Activated T-helper 17 cell treated with anti-CD3 and anti-CD28 coated beads, Interleukin-2, amount 50 U/mL, for 72 hours (primary cell): ENCODE measurements at places on chromosomes 6 and 20.
A peak's percentile ranks its signal among the peaks of the same experiment; 100 is the strongest.

DNA sequence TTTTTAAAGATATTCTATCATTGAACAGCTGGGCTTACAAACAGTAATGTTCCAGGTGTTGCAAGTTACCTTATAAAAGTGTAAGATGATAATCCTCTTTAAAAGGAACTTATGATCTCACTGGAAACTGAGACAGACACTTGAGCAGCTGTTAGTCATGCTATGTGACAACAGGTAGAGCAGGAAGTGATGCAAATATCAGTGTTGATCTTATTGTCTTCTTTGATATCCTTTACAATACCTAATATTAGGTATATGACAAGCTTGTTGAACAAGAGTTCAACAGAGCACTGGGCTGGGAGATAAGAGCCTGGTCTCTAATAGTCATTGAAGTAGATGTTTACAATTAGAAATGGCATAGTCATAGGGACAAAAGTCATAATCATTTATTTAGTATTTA, 150.0 kb downstream of the UBE3D start:
- no peak for ATAC-seq

DNA sequence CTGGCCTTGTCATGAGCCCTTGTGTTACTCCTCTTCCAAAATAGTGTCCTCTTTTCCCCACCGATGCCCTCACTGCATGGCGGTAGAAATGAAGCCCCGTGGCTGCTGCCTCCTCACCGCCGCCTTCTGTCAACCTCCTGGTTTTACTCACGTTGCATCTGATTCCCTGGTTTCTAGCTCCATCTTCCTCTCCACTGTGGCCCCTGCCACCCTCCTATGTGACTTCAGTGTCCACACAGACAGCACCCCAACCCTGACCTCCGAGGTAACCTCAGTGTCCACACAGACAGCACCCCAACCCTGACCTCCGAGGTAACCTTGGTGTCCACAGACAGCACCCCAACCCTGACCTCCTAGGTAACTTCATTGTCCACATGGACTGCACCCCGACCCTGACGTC, 122.8 kb upstream of the THBS2 start:
- ATAC-seq = no peak

- ATAC-seq = no peak
These were observed 90.5 kb upstream of the MBOAT1 start for GRCh38 chr6:20302702-20303251.

GRCh38 chr6:53020005-53020744, 25.1 kb upstream of the GSTA4 start:
- ATAC-seq = no peak

- ATAC-seq = no peak
These were observed 92.1 kb downstream of the RNF217 start for GRCh38 chr6:125054331-125054730.

- ATAC-seq = no peak
These were observed 180.6 kb upstream of the TAB2 start for GRCh38 chr6:149136913-149137286.

- peak; percentile 35 for ATAC-seq
These were observed 112.3 kb downstream of the CBLN4 start for GRCh38 chr20:55893031-55893430.

GRCh38 chr6:87918461-87918941, 129.1 kb upstream of the SPACA1 start:
- no peak for ATAC-seq

GRCh38 chr6:166908811-166909210, 47.5 kb downstream of the RNASET2 start:
- ATAC-seq = no peak

DNA sequence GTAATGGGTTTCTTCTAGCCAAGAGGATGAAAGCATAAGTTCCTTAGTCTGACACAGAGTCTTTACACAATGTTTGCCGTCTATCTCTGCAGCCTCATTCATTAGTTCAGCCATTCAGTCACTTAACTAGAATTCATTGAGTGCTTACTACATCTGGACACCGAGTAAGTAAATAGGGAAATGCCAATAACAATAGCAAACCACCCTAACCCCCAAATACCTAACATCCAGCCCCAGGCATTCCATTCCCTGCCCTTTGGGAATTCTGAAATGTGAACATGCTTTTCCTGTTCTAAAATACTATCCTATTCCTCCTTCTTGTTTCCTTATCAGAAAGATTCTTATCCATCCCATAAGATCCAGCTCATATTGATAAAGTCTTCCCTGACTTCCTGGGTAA, 277.6 kb upstream of the RNF217 start:
- no peak for ATAC-seq

GRCh38 chr20:40506537-40506939, 182.5 kb downstream of the MAFB start:
- peak; percentile 12 for ATAC-seq

DNA sequence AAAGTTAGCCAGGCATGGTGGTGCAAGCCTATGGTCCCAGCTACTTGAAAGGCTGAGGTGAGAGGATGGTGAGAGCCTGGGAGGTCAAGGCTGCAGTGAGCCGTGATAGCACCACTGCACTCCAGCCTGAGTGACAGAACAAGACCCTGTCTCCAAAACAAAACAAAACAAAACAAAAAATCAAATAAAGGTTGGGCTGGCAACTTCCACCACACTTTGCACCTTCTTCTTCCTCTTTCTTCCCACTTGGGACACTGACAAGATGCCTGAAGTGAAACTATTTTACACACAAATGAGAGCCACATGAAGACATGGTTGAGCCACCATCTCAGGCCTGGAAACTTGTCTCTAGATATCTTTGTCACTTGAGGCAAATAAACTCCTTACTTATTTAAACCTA, 53.8 kb upstream of the CCDC28A start:
- ATAC-seq = no peak

DNA sequence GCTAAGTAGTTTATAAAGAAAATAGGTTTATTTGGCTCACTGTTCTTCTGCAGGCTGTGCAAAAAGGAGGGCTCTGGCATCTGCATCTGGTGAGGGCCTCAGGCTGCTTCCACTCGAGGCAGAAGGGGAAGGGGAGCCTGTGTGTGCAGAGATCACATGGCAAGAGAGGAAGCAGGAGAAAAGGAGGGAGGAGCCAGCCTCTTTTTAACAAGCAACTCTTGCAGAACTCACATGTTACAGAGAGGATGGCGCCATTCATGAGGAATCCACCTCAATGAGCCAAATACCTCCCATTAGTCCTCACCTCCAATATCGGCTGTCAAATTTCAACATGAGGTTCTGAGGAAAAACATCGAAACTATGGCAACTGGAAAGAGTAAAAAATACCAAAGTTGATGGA, 666.6 kb upstream of the SLC35B3 start:
- ATAC-seq = no peak

GRCh38 chr6:1129131-1129530, 182.8 kb upstream of the FOXQ1 start:
- ATAC-seq = no peak

- ATAC-seq = no peak
These were observed 129.7 kb upstream of the UFL1 start for GRCh38 chr6:96391776-96392360.

GRCh38 chr20:56929606-56930005, 300.5 kb downstream of the TFAP2C start:
- no peak for ATAC-seq

- ATAC-seq = no peak
These were observed 70.2 kb downstream of the CEP57L1 start for GRCh38 chr6:109165392-109165974.

- peak; percentile 33 for ATAC-seq
These were observed 698 bp downstream of the FAM210B start for GRCh38 chr20:56359212-56360132.

DNA sequence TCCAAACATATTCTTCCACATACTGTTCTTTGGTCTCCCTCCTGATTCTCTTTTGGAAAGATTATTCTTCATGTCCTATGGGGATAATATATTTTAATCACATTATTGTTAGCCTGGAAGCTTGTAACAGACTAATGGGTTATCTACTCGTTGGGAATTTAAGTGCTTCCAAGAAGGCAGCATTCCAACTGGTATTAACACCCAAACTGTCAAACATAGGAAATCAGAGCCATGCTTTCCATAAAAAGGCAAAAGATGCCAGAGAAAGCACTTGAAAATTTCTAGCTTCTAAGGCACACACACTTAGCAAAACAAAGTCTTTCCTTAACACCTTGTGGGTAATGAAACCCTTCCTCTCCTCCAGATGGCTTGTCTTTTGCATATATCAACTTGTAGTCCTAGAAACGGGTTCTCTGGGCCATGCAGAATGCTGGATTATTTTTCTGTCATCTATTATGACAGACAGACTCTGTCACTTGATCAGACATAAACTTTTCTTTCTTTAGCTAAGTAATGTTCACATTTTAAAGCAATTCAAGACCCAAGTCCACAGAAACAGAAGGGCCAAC, 41.5 kb downstream of the B4GALT5 start:
- no peak for ATAC-seq

GRCh38 chr6:155212616-155213380, 51.0 kb upstream of the CLDN20 start:
- ATAC-seq = no peak

DNA sequence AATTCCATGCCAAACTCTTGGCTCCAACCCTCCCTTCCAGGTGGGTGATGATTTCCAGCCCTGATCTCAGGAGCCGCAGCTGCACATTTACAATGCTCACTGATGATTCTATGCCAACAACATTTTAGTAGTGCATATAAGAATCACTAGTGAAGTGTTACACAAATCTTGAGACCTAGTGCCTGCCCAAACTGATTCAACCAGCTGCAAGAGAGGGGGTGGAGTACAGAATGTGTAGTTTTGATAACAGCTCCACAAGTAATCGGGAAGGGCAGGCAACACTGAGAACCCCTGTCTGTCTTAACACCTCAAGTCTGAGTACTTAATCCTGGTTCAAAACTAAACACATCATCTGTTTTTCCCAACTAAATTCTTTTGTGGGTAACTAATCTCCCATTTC, 91.7 kb downstream of the PRDM1 start:
- ATAC-seq = no peak

GRCh38 chr20:60221593-60221992, 263.4 kb downstream of the CDH26 start:
- no peak for ATAC-seq

GRCh38 chr6:88211446-88211845, 45.3 kb upstream of the CNR1 start:
- no peak for ATAC-seq

DNA sequence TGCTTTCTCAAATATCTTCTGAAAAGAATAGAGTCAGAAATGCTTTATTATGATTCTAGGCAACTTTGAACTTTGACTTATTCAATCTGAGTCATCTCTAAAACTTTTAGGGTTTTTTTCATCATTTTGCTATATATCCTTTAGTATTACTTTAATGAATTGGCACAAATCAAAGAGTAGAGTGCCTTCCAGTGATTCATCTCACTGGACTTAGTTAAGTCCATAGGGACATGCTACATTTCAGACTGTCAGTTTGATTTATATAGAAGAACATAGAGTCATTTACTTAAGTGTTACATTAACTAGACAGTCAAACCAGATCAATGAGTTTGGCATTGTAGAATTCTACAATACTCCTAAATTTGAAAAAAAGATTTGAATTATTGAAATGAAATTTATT, 1235.7 kb upstream of the MAP3K7 start:
- ATAC-seq = no peak

- peak; percentile 24 for ATAC-seq
These were observed 49.3 kb upstream of the SRPK1 start for GRCh38 chr6:35970181-35970580.

GRCh38 chr20:53949319-53949839, 121.0 kb downstream of the BCAS1 start:
- peak; percentile 94 for ATAC-seq

- no peak for ATAC-seq
These were observed 222.6 kb upstream of the MARCKS start for GRCh38 chr6:113634352-113635163.

DNA sequence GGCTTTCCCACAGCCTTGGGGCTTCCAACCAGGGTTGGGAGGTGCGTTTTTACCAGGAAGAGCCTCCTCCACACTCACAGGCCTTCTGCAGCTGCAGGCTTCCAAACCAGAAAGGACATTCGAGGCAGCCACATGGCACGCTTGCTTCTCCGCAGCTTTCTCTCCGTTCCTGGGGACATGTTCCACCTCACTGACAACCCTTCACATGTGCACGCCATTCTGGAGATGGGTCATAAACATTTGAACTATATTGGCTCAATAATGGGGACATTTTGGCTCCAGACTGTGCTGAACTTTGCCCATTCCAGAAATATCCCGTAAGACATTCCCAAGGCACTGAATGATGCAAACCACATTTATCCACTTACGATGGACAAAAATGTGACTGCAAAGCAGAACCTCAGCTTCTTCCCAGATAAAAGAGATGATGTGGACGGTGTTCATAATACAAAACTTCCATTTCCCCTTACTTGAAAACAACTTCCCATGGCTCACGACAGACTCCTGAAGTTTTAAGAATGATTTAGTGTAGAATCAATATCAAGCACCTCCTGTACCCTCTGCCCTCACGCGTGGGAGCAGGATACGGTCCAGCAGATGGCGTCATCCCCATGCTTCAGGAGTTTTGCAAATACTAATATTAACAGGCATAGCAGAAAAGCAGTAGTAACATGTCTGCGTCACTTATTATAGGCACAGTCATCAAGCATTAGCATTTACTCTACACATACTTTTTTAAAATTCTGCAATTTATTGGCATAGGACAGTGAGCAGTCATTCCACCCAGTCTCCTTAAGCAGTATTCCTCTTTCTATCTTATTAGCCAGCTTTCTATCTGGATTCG, 25.4 kb upstream of the FOXF2 start:
- no peak for ATAC-seq

- ATAC-seq = no peak
These were observed 10.8 kb downstream of the SLC17A2 start for GRCh38 chr6:25919657-25920056.

DNA sequence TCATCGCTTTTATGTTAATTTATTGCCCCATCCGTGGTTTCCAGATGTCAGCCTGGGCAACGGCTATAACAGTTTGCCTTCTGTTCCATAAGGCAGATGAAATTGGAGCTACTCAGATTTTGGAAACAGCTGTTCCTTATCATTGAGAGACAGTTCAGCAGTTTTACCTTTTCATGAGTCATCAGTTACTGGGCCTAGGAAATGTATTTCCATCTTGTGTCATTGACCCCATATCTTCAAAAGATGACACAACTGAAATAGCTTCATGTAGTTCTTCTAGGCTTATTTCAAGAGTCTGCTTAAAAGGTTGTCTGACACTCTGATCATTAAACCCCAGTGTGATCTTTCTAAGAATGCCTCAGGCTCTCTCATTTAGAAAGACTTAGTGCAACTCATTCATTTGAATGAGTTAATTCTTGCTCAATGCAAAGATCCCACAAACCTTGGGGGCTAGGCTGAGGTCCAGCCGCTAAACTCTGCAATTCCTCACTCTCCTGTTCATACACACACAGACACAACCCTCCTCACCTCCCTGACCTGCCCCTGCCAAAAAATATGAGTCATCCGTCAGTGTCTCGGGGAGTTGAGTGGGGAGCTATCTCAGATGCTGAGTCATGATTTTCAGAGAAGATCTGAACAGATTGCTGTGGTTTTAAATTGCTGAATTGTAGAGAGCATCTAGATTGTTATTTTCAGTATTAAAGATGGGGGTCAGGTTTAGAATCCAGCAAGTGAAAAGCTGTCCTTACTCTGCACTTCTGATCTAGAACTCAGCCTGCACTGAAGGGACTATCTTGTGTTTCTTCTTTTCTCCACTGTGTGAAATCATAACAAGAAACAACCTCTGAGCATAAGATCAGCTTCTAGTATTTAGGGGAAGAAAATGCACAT, 61.8 kb downstream of the RPP40 start:
- peak; percentile 89 for ATAC-seq
